ENCODE measurements at places on chromosomes 3 and 15.

DNA sequence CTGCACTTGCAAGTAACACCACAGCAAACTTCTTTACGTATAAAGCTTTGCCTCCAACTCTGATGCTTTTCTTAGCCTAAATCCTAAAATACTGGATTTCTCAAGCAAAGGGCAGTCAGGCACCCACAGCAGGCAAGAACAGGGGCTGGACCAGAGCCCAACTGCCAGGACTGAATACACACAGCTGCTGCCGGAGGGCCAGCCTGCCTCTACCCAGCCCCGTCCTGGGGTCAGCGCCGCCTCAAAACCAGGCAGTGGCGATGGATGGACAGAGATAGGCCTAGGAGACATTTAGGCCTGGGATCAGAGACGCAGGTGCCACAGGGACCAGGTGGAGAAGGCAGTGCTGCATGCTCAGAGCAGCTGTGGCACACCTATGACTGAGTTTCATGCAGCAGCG is 47.6 kb upstream of the SEC61A1 start:
- DNase-seq, result no peak

- no peak for DNase-seq
Measured at GRCh38 chr3:39573392-39573791, 105.9 kb downstream of the MOBP start.

DNA sequence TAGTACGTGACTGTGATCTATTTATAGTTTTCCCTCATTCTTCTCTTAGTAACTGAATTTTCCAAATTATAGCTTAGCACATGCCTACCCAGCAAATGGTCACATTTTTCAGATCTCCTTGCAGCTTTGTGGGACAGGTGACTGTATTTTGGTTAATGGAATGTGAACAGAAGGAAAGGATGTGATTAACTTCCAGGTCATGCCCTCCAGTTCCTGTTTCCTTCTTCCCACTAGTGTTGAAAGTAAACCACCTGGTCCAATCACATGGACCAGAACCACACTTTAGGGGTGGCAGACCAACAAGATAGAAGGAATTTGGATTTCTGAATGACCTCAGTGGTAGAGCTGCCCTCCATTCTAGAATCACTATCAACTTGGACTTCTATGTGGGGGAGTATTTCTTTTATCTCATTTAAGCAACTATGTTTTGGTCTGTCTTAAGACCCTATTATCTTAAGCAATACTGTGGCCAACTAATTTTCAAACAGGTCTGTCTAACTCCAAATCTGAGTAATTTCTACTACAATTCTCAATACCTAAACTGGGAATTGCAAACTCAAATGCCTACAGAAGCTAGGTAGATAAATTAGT is 76.0 kb upstream of the TSC22D2 start:
- no peak for DNase-seq

GRCh38 chr3:23793528-23794134 is 12.1 kb upstream of the UBE2E1 start:
- no peak for DNase-seq

DNA sequence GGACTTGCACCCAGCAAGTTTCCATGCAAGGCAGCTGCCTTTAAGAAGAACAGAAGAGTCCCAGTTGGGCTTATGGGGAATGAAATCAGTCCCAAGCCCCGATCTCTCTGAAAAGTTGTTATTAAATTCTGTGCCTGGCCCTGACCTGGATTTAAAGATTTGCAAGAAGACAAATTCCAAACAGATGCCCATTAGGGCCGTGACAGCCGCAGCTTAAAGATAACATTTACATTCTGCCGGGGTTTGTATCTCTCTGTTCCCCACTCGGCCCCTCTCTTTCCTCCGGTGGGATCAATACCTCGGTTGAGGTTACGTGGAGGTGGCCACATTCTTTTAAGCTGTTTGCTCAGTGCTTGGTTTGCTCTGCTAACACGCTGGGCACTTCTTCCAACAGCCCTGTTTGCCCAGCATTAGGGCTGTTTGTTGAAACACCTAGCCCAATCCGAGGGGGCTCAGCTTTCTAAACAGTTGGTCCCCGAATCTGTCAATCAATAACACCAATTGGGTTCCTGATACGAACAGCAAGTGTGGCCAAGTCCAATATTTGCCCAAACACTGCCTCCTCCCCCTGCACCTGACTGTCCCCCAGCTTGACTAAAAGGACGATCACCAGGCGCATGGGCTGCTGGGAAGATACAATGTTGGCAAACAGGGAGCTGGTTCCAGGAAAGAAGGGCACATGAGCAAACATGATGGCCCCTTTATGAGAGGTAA is 108.6 kb downstream of the RPLP1 start:
- no peak for DNase-seq

GRCh38 chr3:61518590-61518989 is 42.8 kb upstream of the PTPRG start:
- DNase-seq, result no peak

DNA sequence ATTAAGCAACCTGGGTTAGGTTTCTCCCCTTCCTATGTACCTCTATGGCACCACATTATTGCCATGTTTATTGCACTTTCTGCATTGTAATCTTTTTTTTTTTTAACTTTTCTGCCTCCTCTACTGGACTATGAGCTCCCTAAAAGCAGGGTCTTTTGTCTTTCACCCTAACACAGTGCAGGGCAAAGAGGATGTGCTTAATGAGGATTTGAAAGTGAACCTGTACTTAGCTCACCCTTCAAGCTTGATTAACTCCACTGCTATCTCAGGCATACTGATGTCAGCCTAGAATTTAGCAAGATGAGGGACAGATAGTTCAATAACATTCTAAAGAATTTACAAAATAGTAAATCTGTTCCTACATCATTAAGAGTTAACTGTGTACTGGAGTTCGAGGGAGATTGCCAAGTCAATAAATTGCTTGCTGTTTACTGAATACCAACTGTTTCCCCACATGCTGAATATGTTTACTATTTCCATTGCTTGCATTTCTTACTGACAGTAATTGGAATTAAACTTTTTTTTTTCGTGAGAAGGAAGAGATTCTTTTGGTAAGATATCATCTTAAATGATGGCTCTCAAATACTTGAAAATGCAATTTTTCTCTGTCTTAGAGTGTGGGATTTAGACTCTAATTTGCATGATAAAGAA is 15.7 kb upstream of the PPARG start:
- no peak for DNase-seq

DNA sequence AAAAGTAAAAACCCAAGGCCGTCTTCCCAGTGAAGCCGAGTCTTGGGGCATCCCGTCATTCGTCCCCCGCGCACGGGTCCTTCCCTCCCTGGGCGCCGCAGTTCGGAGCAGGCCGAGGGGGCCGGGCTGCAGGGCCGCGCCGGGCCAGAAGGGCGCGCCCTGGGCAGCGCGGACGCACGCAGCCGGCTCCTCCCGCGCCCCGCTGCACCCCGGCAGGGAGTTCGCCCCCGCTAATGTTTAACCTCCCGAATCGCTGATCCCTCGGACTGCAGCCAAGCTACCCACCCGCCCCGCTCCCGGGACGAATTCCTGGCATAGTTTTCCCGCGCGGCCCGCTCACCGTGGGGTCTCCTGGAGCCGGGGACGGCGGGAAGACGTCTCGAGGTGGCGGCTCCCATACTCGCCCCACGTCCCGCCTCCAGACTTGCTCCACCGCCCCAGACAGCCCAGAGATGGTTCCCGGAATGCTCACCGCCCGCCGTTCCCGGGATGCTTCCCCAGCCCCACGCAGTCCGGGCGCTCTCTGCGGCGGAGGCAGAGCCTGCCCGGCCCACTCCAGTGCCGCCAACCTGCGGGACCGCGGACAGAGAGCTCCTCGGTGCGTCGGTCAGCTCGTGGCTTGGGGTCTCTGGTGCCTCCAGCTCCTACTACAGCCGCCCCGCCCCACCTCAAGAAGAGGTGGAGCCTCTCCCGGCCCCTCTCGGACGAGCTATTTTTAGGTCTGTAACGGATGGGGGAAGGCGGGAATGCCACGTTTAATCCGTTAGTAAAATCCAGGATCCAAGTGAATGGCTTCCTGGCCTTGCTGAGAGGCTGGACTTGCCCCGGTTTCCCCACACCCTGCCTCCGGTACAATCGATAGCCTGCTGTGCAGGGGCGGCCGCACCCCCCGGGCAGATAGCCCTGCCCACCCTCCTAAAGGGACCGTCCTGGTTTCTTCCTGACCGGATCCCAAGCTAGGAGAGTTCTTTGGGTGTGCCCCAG is at the start of gene DZIP1L:
Gene DZIP1L (minus strand): TSS at position 621 of the 984 bp plus-strand sequence. CDS start 11,637 bp downstream, outside the sequence.
- peak; percentile 93 for DNase-seq

- DNase-seq, result no peak
Measured at GRCh38 chr15:61527836-61528580, 298.9 kb upstream of the RORA start.

DNA sequence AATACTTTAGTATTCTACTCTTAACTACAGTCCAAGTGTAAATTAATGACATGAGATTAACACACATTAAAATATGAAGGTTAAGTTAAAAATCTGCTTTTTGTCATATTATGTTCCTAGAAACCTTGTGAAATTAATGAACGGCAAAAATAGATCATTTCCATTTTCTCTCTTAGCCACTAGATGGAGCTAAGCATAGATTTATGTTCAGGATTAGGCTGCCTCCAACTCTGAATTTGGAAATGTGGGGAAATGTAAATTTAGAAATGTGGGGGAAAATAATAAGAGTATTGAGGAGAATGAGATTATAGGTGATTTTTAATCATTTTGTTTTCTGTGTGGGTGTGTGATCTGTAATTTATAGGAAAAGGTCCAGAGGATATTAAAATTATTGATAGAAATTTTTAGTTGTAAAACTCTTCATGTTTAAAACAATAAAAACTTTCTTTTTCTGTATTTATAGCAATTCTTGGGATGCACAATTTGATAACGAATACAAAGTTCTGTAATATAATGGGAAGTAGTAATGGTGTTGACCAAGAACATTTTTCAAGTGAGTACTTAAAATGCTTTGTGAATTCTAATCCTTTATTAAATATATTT is 59.2 kb downstream of the TMOD3 start:
- no peak for DNase-seq

Measured in right kidney (tissue), 9 donors.